Activated CD4-positive, alpha-beta T cell treated with anti-CD3 and anti-CD28 coated beads, Interleukin-2, amount 50 U/mL, for 4 hours (primary cell): ENCODE measurements at places on chromosomes 5 and 9.
A peak's percentile ranks its signal among the peaks of the same experiment; 100 is the strongest.

GRCh38 chr5:179680014-179680779 lies 637 bp downstream of the CBY3 start:
- no peak for DNase-seq

DNA sequence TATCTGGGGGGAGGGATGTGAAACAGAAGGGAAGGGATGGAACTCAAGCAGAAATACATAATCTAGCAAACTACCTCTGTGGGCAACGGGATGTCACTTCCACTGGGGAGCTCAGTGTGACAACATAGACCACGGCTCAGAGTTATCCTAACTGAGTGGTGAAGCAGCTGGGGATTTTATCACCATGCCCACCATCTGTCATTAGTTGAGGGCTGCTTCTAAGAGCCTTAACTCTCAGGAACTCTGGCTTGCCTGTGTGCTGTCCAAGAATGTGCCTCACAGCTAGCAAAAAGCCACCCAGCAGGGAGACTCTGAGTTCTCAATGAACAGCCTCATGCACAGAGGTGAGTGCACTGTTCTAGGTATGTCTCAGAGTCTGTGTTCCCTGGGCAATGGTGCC lies 90.6 kb upstream of the CXCL14 start:
- DNase-seq = no peak

- DNase-seq = no peak
Observed at GRCh38 chr9:93156475-93157008, 22.5 kb upstream of the NINJ1 start.

GRCh38 chr5:138139781-138140090 lies 508 bp upstream of the NME5 start:
- no peak for DNase-seq

DNA sequence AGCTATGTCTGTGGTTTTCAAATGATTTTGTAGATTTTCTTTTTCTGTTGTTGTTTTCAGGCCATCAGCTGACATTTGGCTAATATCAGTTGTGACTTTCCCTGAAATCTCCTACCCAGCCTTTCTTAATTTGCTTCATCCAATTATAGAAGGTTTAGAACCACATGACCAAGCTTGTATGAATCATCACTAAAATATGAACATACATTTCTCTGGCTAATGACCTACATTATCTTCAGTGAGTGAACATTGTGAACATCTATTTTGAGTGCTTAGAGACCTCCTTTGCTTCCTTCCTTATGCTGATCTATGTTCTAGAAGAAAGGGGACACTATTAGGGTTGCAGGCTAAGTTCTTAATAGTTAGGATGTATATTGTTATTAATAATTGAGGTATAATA lies 532.5 kb downstream of the RAB3C start:
- DNase-seq = no peak

- DNase-seq = no peak
Observed at GRCh38 chr5:135966790-135967189, 12.0 kb upstream of the LECT2 start.

GRCh38 chr5:54756301-54756700 lies 229.1 kb downstream of the ESM1 start:
- no peak for DNase-seq

GRCh38 chr5:65727491-65728156 lies 5.6 kb downstream of the NLN start:
- no peak for DNase-seq

- no peak for DNase-seq
Observed at GRCh38 chr5:72351376-72351775, 31.2 kb downstream of the PTCD2 start.

- no peak for DNase-seq
Observed at GRCh38 chr5:54601411-54602230, 84.1 kb downstream of the SNX18 start.

DNA sequence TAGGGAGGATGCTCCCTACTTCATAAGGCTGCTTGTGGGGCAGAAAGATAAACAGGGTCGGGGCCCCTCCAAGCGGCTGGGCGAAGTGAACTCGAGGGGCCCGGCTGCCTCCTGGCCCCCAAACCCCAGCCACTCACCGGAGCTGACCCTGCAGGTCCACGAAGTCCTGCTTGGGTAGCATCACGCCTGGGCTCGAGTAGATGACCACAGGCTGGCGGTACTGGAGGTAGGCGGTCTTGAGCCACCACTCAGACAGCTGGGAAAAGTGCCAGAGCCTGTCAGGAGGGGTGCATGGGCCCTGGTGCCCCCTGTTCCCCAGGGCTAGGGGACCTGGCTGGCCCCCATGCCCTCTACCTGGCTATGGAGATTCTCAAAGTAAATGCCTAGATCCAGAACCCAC lies 6.5 kb downstream of the CRAT start:
- DNase-seq = no peak

GRCh38 chr5:137236849-137237507 lies 262.1 kb downstream of the SPOCK1 start:
- no peak for DNase-seq

DNA sequence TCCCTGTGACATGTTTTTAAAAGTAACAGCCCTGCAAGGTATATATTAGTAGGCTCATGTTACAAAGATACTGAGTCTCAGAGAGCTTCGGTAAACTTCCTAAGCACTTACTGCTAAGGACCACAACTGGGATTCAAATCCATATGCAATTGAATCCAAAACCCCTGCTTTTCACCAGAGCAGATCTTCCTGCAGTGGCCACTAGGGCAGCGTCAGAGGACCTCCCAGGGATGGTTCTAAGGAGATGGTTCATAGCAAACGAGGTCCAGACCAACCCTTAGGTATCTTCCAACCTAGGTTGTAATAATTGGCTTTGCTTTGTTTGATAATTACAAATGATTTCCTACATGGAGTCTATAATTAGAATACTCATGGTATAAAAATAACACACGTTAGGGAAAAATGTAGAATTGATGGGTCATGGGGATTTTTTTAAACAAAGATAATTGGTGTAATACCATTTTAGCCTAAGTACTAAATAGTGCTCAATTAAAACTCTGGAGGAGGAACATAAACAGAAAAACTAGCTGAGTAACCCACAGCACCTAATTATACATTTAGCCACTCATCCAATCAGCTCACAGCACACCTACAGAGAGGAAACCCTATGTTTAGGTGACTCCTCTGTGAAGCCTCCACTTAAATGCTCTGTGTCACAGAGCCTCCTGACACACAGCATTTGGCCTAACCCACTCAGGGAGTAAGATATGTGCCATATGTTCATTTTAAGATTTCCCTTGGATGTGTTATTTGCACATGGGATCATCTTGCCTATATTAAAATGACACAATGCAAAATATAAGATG lies 10.0 kb upstream of the CAST start:
- peak; percentile 3 for DNase-seq

- DNase-seq = no peak
Observed at GRCh38 chr9:124696101-124696500, 75.0 kb downstream of the NR6A1 start.

DNA sequence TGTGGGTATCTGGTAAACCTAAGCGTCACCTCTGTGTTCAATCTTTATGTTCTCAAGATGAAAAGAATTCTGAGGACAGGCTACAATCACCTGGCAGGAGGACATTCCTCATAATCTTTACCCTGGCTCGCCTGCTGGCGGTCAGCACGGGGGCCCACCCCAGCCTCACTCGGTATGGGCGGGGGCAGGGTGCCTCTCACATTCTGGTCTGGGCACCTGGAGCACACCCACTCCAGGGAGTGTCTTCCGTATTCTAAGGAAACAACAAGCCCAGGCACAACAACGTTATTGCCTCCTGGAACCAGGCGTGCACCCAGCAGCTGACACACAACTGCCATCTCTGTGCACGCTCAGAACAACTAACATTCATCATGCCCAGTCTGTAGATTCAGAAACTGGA lies 179.8 kb downstream of the ROR2 start:
- no peak for DNase-seq

DNA sequence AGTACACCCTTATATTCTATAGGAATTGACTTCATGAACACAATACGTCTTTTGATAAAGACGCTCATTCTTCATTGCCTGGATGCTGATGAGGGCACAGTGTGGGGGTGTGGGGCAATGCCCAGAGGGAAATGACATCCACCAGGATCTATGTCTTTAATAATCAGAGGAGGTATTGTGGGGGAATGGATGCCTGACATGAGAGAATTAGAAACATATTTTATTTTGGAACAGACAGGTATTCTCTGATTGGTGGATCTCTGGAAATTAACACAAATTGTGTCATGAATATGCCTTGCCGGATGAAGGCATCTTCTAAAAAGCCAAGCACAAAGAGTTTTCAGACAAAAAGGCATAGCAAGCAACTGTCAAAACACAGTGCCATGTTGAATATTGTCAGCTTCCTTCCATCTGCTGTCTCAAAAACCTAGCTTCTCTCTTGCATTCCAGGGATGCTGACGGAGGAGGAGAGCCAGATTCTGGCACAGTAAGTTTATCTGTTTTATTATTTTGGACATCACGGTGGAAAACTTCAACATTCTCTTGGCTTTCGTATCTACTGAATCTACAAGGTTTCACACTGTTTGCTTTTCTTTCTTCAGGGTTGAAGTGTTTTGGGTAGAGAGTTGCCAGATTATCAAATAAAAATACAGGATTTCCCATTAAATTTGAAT lies 3.9 kb upstream of the C5orf58 start:
- DNase-seq = no peak

DNA sequence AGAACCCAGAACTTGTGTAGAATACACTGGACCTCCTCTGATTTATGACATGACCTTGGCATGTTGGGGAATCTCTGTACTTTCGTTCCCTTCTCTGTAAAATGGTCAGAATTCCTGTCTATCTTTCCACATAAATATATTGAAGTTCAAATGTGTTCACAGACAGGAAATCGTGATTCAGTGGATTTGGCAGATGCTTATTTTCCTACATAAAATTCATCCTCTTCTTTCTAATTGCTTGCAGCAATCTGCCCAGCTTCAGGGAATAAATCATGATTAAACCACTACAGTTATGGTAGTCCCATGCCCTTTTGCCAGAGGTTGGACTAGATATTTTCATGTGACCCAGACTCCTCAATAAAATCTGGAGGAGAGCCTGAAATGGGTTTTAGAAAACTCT lies 52.1 kb upstream of the ARL15 start:
- no peak for DNase-seq

DNA sequence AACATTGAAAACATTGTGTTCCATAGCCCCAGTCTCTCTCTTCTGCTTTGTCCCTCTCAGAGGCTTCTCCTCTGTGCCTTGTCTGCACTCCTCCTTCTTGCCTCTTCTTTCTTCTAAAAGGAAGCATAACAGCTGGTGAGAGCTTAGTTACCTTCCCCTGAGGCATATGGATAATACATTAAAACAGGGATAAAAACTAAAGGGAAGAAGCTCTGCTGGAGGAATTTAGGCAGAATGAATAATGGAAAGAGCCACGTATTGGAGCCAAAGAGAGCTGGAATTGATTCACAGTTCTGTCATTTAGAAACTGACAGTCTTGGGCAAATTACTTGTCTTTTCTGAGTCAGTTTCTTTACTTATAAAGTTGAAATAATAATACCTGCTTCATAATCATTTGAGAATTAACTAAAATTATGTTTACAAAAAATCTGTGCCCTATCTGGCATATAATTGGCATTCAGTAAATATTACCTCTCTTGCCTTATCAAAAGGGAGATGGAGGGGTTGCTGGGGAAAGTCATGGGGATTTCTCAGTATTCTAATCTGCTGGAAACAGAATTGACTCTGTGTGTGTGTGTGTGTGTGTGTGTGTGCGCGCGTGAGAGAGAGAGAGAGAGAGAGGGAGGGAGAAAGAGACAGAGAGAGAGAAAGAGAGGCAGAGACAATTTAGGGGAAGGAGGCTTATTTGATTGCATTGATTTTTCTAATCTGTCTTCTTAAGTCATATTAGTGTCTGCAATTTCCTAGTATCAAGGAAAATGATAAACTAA lies 20.2 kb downstream of the ZNF474 start:
- no peak for DNase-seq

- DNase-seq = no peak
Observed at GRCh38 chr9:129570450-129571297, 50.2 kb downstream of the C9orf50 start.

GRCh38 chr9:5488221-5489008 lies 21.9 kb upstream of the PDCD1LG2 start:
- DNase-seq = no peak

DNA sequence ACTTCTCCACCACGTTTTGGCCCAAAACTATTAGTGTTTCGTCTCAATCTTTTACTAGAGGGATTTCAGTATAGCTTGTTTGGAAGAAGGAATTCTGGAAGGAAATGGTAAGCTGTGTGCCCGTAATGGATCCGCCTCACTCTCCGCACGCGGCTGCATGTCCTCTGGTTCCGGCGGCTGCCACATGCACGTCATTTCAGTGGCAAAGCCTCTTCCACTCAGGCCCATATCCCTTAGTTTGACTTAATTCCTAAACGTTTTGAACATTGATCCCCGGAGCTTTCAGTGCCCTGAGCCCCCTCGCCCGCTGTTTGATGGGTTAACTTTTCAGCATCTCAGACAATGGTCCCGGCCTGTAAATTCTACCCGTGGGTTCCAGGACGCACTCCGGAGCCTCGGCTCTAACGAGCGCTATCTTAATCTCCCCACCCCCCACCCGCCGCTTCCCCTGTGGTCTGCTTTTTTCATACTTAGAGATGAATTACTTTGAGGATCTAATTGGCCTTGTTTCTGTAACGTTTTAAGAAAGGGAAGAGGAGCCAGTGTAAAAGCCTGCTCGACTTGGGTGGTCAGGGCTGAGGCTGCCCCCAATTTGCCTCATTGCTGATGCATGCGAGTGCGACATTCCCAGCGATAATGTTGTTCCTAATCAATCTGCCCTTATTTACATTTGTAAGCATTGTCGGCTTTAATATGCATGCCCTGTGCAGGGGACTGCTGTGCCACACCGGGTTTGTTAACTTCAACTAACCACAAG lies 4.6 kb downstream of the PTCH1 start:
- DNase-seq = no peak

- no peak for DNase-seq
Observed at GRCh38 chr5:32600054-32600622, 14.8 kb downstream of the SUB1 start.

DNA sequence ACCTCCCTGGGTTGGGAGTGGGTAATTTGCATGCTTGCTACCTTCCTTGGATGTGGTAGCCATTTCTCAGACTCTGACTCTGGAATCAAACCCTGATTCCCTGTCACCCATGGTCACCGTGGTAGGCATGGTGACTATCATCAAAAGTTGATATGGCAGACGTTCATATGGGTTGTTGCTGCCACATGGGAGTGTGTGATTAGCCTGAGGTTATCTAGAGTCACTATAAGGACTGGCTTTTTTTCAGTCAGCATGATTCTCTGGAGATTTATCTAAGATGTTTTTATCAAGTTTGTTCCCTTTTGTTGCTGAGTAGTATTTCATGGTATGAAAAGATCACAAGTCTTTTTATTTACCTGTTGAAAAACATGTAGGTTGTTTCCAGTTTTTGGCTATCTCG lies 7.0 kb downstream of the RCL1 start:
- no peak for DNase-seq
